Right atrium auricular region (tissue), 2 donors: ENCODE measurements at places on chromosomes 12 and 14. TPM values are rescaled to one million over a fixed set of nuclear protein-coding genes. Genes with fewer than 3 reads are reported as not detected.

GRCh38 chr14:104138098-104138717 is at the start of gene KIF26A:
Gene KIF26A (plus strand): TSS chr14:104138587. CDS start chr14:104138723, 136 bp downstream.
- H3K36me3 ChIP-seq: no peaks in the 10 kb centered on the region
- H3K27ac ChIP-seq: peak within 1 kb of the TSS; percentile 50
- DNase-seq: no peak
- no peaks in the 10 kb centered on the region for H3K27me3 ChIP-seq
- peak within 1 kb of the TSS; percentile 50 for H3K4me3 ChIP-seq

BCAT1 gene
- 13.1 TPM for total RNA-seq

LRP1 gene
- 89.4 TPM for total RNA-seq

DNA sequence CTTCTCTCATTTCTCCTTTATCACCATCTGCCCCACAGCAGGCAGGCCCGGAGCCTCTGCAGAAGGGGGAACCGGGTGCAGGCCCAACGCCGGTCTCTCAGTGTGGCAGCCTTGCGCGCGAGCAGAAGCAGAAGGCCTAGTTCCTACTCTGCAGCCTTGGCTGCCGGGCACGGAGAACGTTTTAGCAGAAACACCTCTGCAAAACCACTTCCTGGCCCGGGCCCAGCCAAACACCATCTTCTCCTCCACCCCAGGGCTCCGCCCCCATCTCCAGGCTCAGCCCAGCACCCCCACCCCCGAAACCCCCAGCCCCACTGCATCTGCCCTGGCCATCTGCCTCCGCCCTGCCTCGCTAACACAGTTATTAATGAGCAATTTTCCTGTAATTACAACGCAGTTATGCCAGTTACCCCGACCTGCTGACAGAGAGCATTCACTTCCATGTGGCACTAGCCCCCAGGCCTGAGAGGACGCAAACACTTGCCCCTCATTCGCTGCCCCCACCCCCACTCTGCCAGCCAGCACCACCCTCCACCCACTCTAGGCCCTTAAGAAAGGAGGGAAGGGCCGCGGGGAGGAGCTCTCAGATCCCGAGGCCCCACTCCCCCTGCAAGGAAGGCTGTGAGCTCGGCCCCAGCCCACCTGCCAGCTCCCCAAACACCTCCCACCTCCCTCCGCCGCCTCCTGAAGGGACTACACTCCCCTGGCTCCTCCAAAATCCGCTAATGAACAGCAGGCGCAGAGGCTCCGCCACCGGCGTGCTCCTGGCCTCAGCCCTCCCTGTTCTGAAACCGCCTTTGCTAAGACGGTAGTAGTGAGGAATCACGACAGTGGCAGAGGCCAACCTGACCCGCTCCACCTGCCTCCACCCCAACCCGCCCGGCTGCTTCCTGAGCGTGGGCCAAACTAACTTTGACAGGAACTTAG is 44.7 kb upstream of the FBRSL1 start:
- no peaks in the 10 kb centered on the region for H3K36me3 ChIP-seq
- no peak for DNase-seq
- no peaks in the 10 kb centered on the region for H3K27me3 ChIP-seq

DNA sequence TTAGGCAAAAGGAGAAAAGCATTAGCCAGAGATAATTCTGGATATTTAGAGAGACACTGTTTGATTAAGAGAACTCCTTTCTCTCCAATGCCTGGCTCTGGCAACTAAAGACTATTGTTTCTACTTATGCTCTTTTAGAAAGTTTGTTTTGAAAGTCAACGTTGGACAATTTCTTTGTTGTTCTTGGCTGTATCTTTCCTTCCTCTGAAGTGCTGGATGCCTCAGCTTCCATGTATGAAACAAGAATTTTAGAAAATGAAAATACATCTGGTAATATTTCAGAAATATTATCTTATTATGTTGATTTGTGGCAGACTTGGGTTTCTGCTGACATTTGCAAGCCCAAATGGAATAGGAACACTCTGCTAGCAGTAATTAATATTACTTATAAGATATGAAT is 382.6 kb downstream of the SNAPC1 start:
- no peak overlapping the region for H3K27ac ChIP-seq
- no peaks in the 10 kb centered on the region for H3K4me1 ChIP-seq
- DNase-seq: no peak

GRCh38 chr14:29654901-29655550 is 272.6 kb downstream of the PRKD1 start:
- no peaks in the 10 kb centered on the region for H3K36me3 ChIP-seq
- H3K4me3 ChIP-seq: no peak overlapping the region
- H3K27me3 ChIP-seq: no peaks in the 10 kb centered on the region
- H3K4me1 ChIP-seq: no peaks in the 10 kb centered on the region
- peak overlapping the region; percentile 3 for H3K27ac ChIP-seq
- no peak for DNase-seq

DNA sequence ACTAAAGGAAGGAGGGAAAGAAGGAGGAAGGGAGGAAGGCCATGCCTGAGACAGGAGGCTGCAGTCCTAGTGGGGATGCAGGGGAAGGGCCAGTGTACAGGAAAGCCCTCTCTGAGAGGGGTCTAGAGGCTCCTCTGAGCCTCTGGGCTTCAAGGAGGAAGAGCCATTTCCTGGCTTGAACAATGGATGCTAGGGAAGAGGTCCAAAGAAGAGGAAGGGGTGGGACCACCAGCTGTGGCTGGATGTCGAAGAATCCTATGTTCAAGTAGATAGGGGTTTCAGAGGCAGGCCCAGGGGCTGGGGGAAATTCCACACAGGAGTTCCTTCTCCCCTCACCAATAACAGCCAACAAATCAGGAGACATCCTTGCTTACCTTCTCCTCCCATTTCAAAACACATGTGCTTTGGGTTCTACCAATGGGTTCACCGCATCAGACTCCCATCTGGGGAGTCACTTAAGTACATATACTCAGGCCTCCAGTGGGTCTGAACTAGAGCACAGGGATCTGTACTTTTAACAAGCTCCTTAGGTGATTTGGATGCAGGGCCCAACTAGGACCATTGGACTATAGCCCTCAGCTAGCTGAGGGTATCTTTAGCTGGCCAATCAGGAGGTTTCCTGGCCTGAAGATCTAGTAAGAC is 32.4 kb downstream of the PRPF40B start:
- DNase-seq: no peak
- peaks cover 45% of the 10 kb centered on the region for H3K36me3 ChIP-seq
- no peak overlapping the region for H3K4me3 ChIP-seq
- peak overlapping the region; percentile 13 for H3K27ac ChIP-seq
- H3K27me3 ChIP-seq: no peaks in the 10 kb centered on the region
- no peaks in the 10 kb centered on the region for H3K4me1 ChIP-seq

- no peaks in the 10 kb centered on the region for H3K4me1 ChIP-seq
- H3K27ac ChIP-seq: no peak overlapping the region
- no peak overlapping the region for H3K4me3 ChIP-seq
- H3K36me3 ChIP-seq: no peaks in the 10 kb centered on the region
- H3K27me3 ChIP-seq: no peaks in the 10 kb centered on the region
Observed at GRCh38 chr14:98714626-98715425, 557.2 kb downstream of the BCL11B start.

ACSM4 gene
- total RNA-seq: not detected

RIMBP2 gene
- not detected for total RNA-seq

DNA sequence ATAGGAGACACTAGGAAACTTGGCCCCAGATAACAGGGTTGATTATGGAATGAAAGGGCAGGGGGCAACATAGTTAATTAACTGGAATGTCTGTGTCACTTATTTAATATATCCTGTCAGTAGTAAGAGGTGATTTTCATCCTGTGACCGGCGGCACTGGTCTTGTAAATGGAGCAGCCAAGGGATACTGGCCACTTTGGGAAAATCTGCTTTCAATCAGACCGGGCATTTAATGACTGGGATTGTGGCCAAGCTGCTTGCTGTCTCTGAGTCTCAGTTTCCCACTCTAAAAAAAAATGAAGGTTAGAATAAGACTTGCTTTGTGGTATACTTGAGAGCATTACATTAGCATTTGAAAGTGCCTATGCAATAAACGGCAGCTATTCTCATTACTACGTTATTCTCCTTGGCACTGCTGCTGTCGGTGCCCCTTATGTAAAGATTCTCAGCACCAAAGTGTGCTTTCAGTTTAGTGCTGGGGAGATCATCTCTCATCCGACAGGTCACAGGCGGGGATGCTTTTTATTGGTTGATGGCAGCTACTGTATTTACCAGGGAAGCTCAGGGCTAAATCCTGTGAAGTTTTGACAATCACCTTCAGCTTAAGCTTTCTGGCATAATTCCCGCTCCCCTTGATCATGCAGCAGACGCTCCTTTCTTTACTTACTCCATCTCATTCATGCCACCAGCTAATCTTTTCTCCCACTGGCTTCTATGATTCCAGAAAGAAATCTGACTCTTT is 162.1 kb downstream of the ESRRB start:
- H3K4me3 ChIP-seq: no peak overlapping the region
- H3K36me3 ChIP-seq: no peaks in the 10 kb centered on the region
- DNase-seq: no peak
- no peaks in the 10 kb centered on the region for H3K27me3 ChIP-seq
- H3K27ac ChIP-seq: no peak overlapping the region

GRCh38 chr12:98830657-98831056 is 185.6 kb downstream of the APAF1 start:
- no peaks in the 10 kb centered on the region for H3K27me3 ChIP-seq
- no peak for DNase-seq
- no peak overlapping the region for H3K27ac ChIP-seq
- H3K4me3 ChIP-seq: no peak overlapping the region

DNA sequence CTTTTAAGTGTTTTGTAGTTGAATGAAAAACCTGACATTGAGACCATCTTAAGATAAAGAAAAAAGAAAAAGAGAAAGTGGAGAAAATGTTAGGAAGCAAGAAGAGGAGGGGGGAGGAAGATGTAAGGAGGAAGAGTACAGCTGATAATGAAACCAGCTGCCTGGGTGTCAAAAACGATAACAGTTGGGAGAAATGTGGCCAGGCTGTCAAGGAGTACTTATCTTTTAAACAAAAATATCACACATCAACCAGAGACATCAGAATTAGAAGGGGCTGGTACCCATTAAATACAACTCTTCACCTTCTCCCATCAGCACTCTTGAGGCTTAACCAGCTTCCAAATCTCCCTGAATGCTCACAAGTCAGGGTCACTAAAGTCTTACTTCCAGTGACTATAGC is 4.5 kb downstream of the SLC11A2 start:
- H3K36me3 ChIP-seq: no peaks in the 10 kb centered on the region
- peaks cover 38% of the 10 kb centered on the region for H3K4me1 ChIP-seq
- no peak overlapping the region for H3K4me3 ChIP-seq
- peak overlapping the region; percentile 15 for H3K27ac ChIP-seq

HCAR1 gene
- total RNA-seq: 0.12 TPM

DNA sequence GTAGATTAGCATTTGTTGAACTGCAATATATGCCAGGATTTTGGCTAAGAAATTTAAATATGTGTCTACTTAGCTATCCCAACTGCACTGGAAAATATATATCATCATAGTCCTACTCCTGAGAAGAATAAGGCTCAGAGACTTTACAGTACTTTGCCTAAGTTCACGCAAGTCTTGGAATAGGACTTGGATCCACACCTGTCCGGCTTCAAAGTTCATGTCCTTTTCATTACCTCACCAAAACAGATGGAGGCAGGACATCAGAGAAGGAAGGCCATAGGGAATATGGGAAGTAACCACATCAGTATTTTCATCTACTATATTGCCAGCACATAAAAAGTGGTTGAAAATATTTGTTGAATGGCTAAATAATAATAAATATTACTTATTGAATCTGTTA is 358.5 kb downstream of the PRKD1 start:
- H3K27me3 ChIP-seq: no peaks in the 10 kb centered on the region
- no peaks in the 10 kb centered on the region for H3K36me3 ChIP-seq
- H3K27ac ChIP-seq: no peak overlapping the region
- no peaks in the 10 kb centered on the region for H3K4me1 ChIP-seq
- DNase-seq: no peak

DNA sequence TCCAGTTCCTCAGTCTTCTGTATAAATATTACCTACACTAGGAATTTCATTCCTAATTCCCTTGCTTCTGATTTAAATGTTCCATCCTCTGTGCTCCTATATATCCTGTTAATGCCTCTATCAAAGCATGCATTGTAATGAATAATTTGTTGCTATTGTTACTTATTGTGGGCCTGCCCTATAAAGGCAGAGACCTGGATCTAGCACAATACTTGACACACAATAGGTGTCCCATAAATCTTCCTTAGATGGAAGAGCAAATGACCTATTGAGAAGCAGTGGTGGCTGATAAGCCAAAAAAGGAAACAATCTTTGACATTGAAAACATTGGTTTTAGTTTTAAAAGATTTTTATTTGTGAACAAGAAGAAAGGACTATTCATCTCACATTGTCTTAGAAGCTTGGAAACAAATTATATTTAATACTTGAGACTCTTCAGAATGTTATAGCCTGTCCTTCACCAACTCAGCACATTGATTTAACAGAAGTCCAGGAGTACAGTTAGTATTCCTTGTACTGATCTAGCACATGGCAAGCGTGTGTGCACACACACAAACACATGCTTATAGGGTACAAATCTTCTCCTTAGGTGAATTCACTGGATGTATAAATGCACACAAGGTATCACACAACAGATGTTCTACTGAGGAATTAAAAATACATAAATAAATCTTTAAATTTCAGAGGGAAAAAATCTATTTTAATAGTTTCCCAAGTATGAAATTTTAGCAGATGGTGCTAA is 135.9 kb downstream of the DUSP6 start:
- DNase-seq: no peak
- no peak overlapping the region for H3K27ac ChIP-seq
- no peaks in the 10 kb centered on the region for H3K4me1 ChIP-seq
- H3K36me3 ChIP-seq: no peaks in the 10 kb centered on the region
- H3K4me3 ChIP-seq: no peak overlapping the region

KRT3 gene
- not detected for total RNA-seq

DNA sequence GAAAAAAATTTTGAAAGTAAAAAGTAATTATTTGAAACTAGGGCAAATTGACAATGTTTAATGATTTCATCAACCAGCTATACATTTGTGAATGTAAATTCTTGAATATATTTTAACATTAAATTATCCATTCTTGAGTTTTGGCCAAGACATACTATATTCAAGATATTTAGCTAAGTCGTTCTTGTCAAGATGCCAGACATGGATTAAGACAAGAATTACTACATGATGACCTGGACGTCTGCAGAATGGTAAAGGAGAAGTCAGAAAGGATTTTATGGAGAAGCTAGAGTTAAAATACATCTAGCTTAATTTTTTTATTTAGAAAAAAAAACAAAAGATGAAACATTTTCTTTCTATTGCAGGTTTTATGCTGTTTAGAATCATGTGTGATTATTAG is 255.8 kb downstream of the TMTC2 start:
- no peak for DNase-seq
- no peaks in the 10 kb centered on the region for H3K27me3 ChIP-seq
- H3K27ac ChIP-seq: no peak overlapping the region
- no peak overlapping the region for H3K4me3 ChIP-seq

GRCh38 chr14:68355415-68355814 is 437.5 kb downstream of the ZFP36L1 start:
- H3K27me3 ChIP-seq: no peaks in the 10 kb centered on the region
- H3K36me3 ChIP-seq: no peaks in the 10 kb centered on the region
- H3K4me3 ChIP-seq: no peak overlapping the region
- H3K27ac ChIP-seq: no peak overlapping the region

SUSD6 gene
- total RNA-seq: 19.2 TPM
